ENCODE measurements at places on chromosomes 12 and 14.
A peak's percentile ranks its signal among the peaks of the same experiment; 100 is the strongest.

- DNase-seq: no peak
Observed at GRCh38 chr14:21498540-21499526, 12.3 kb downstream of the METTL3 start.

- no peak for DNase-seq
Observed at GRCh38 chr12:117352206-117352605, 9.2 kb downstream of the NOS1 start.

- no peak for DNase-seq
Observed at GRCh38 chr14:106585692-106586091, 1059.3 kb downstream of the TMEM121 start.

DNA sequence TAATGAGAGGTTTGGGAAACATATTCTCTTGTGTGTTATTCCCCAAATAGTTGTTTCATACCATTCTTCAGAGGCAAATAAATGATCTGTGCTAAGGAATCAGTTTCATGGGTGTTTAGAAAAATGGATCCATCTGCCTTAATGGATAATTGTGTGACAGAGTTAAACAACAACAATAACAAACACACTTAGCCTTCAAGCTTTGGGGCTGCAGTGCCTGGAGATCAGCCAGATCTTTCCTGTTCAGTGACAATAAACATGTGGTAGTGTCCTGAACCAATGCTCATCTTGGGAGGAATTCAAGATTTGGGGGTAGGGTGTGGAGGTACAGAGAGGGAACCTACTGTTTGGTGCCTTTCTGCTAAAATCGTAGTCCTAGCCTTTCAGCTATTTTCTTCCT, 93.7 kb upstream of the PRICKLE1 start:
- DNase-seq: no peak

- DNase-seq: no peak
Observed at GRCh38 chr12:6241495-6241894, 41.3 kb downstream of the CD9 start.

DNA sequence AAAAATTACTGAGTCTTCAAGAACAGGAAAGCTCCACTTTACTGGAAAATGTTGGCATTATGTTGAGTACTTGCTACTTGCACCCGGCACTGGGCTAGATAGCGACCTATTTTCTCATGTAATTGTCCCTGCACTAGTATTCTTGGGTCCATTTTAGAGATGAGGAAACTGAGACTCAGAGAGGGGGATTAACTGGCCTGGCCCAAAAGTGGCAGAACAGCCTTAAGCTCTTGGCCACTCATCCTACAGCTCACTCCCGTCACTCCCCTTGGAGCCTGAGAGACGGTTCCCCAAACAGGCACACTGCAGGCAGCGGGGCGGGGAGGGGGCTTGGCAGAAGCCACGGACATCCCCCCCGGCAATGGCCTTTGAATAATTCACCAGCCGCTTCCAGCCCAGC, 113.9 kb downstream of the SCARB1 start:
- DNase-seq: no peak

DNA sequence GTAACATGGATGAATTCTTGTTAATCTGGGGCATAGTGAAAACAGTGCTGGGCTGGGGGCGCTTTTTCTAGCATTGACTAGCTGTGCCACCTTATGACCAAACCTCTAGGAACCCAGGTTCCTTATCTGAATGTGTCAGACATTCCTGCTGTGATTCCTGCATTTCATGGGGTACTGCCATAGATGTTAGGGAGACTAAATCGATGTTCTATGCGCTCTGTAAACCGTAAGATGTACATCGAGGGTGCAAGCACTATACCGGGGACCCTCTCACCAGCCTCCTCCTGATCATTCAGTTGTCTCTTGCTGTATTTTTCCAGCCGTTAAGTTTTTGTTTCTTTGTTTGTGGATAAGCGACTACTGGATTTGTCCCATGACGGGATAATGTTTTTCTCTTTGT, 170.9 kb upstream of the PARP11 start:
- DNase-seq: no peak

DNA sequence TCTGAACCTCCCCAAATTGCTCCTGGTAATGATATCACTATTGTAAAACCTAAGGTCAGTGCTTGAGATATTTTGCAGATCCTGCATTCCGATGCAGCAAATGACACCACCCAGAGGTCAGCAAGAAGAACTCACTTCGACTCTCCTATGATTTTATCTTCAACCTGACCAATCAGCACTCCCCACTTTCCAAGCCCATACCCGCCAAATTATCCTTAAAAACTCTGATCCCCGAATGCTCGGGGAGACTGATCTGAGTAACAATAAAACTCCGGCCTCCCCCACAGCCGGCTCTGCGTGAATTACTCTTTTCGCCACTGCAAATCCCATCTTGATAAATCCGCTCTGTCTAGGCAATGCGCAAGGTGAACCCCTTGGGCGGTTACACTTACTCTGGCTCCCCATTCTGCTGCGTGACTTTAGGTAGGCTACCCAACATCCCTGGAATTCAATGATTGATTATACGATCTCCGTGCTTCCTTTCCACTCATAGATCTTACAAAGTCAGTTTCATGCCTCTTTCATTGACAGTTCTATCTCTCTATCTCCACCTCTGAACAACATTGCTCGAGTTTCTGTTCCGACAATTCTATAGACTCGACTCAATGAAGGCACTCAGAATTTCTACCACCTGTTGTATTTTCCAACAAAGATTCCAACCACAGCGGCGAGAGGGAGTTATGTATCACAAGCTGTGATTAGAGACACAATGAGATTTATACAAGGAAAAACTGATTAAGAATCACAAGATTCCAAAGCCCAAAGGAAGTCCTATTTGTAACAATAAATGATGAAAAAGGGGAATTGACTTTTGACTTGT, 939 bp downstream of the NPC2 start:
- DNase-seq: no peak

DNA sequence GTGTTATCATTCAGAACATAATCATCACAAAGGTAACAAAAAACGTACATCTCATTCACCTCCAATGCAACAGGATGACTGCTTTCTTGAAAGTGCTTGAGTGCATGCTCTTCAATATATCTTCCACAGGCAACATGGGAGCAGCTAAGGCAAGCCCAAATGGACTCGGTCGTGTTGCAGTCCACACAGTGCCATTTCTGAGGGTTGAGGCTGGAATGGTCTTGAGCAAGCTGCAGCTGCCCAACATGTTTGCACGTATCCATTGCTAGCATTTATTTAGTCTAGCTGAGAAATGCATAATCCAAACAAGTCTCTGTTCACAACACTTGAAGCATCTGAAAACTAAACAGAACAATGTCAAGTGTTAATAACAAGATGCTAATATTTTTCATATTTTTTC, 17.3 kb downstream of the USP44 start:
- DNase-seq: no peak

- DNase-seq: no peak
Observed at GRCh38 chr14:100039903-100040302, 25.3 kb upstream of the EVL start.

- DNase-seq: no peak
Observed at GRCh38 chr14:84804895-84805294, 725.0 kb upstream of the FLRT2 start.

GRCh38 chr12:26527682-26528081, 305.3 kb downstream of the ITPR2 start:
- DNase-seq: no peak

GRCh38 chr14:100616854-100617409, 29.7 kb upstream of the BEGAIN start:
- DNase-seq: no peak

DNA sequence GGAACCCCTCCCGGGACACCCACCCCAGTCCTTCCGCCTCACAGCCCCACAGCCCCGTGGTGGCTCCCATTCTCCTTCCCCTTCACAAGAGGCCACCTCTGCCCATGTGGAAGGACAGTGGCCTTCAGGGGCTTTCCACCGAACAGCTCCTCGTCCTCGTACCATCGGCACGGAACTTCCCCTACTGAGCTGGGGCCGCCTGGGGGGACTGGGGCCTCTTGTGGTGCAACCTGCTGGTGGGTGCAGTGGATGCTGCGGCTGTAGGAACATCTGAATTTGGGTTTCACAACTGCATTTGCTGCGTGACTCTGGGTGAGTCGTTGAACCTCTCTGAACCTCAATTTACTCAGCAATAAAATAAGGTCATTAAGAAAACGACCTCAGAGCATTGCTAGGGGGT, 50.9 kb downstream of the RFLNA start:
- DNase-seq: no peak

DNA sequence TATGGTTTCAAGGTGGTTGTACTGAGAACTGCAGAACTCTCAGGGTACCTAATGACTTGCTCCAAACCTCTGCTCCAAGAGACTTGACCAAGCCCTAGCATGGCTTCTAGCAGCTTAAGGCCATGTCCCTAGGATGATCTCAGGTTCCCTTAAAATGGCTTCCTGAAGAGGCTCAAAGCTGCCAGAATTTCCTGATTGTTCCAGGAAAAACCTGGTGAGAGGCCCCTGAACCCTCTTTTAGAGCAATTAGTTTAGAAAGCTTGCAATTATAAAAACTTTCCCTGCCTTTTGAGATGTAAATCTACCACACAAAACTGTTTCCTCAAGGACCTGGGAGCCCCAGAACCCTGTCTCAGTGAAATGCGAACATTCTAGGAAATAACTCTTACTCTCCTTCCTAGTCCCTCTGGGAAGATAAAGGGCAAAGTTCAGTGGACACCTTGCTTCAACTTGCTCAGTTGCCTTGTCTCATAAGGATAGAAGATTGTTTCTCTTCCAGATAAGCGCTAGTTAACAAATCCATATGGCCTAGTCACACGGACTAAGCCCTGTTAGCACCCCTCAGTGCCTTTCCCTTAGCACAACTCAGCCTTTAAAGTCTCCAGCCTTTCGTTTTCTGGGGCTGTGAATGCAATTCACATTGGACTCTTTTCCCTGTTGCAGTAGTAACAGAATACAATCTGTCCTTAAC, 2.5 kb downstream of the CMAS start:
- no peak for DNase-seq

GRCh38 chr12:41932470-41932991, 212.1 kb downstream of the GXYLT1 start:
- peak; percentile 27 for DNase-seq

- no peak for DNase-seq
Observed at GRCh38 chr14:105028251-105028927, 7.5 kb upstream of the CDCA4 start.

DNA sequence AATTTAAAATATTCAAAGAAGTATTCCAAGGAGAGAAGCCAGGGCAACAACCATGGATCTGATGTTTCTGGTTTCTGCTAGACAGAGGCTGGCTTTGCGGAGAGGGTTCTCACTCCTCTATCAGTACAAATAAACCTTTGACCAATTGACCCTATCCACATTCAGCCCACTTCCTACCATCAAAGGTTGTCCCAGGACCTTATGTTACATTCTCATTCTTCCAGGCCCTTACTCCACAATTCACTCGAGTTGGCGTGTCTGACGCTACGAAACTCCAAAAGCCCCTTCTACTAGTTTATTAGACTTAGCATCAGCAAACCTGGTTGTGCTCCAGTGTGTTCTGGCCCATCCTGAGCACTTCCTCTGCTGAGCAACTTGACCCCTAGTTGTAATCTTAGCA, 24.8 kb upstream of the RNASE12 start:
- DNase-seq: no peak

DNA sequence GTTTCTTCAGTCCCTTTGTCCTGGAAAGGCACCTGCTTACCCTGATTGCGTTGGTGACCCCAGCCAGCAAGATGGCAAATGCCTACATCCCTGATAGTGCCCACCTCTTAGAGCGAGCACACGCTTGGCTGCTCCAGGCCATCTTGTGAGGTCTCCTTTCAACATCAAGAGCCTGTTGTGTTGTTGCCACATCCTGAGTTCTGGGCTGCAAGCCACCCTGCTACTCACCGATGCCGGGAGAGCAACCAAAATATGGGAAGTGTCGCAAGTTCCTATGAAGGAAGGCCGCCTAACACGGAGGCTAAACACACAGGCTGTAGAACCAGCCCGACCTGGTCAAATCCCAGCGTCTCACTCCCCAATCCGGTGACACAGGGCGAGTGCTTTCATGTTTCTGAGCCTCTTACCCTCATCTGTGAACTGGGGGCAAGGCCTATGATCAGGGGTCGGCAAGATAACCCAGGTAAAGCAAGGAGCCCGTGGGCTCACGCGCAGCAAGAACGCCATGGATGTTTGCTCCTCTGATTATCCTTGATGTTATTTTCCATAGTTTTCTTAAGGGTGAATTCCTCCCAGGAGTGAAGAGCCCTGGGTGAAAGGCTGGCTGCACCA, 98.4 kb downstream of the LGMN start:
- DNase-seq: peak; percentile 27

DNA sequence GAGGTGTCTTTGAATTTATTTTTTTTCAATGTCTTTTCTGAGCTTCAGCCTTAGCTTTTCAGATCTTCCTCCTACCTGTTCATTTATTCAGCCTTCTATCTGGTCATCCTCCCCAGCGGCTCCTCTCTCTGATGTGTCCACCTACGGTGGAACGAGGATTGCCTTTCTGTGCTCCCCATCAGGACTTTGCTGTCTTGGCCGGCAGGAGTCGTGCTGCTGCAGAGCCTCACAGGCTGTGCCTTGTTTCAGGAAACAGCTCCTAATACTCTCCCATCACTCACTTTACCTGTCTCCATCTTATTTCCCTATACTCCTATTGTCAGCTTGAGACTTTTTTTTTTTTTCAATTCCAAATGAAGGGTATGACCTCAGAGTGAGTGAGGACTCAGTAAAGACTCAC, 76.9 kb downstream of the KICS2 start:
- no peak for DNase-seq

GRCh38 chr12:109116611-109116949, 193 bp downstream of the ACACB start:
- DNase-seq: no peak

DNA sequence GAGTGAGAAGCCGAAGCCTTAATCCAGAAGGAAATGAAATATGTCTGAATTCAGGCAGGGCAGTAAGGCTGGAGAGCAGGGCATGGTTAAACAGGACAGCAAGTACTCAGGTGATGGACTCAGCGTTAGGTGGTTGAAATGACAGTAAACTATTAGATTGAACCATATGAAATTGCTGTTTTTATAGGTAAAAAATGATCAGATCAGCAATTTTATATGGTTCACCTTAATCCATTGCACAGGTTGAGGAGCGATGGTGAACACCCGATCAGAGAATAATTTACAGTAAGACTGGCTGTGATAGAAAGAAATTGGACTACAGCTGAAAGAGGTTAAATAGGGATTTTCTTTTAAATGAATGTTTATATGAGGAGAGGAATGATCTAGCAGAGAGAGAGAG, 56.6 kb downstream of the TTC6 start:
- DNase-seq: no peak

- no peak for DNase-seq
Observed at GRCh38 chr12:24012528-24012927, 63.1 kb upstream of the SOX5 start.

DNA sequence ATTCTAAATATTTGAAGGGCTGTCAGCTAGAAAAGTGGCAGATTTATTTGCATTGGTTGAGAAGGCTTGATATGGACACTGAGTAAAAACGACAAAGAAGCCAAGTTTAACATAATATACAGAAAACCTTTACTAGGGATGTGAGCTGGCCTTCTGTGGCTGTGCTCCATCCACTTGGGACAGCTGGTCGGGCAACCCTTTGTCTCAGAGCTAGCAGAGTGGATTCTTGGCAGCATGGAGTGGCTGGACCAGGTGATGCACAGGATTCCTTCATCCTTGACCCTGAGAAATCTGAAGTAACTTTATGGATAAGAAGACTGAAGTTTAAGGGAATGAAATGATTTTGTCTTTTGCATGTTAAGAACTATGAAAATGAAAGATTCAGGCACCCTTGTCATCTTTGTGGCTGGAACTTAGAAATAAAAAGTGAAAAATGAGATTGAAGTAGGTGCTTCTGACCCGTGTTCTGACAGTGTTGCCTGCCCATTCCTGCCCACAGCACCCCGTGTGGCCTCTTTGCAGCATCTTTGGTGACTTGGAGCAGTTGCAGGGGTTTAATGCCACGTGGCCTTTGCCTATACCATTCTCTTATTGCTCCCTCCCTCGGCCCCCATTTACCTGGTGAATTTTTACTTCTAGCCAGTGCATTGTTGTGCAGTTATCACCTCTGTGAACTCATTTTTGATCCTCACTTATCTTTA, 32.6 kb downstream of the PELI2 start:
- no peak for DNase-seq

Data from esophagus squamous epithelium (tissue), 5 donors.